Hypothalamus (tissue), 51 donors: ENCODE measurements at places on chromosomes 3 and 15.

GRCh38 chr3:188197388-188197847, 43.5 kb downstream of the LPP start:
- DNase-seq = no peak

DNA sequence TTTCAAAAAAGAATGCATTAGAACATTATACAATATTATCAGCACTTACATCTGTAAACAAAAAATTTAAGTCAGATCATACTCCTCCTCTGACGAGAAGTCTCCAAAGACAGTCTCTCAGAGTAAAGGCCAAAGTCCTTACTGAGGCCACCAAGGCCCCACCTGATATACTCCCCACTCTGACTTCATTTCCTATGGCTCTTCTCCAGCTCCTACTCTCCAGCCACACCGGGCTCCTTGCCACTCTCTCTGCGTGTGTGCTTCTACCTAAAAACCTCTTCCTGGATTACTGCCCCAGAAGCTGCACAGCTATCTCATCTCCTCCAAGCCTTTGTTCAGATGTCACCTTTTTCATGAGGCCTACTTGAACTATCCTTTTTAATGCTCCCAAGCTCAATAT, 5.0 kb downstream of the DCP1A start:
- no peak for DNase-seq

DNA sequence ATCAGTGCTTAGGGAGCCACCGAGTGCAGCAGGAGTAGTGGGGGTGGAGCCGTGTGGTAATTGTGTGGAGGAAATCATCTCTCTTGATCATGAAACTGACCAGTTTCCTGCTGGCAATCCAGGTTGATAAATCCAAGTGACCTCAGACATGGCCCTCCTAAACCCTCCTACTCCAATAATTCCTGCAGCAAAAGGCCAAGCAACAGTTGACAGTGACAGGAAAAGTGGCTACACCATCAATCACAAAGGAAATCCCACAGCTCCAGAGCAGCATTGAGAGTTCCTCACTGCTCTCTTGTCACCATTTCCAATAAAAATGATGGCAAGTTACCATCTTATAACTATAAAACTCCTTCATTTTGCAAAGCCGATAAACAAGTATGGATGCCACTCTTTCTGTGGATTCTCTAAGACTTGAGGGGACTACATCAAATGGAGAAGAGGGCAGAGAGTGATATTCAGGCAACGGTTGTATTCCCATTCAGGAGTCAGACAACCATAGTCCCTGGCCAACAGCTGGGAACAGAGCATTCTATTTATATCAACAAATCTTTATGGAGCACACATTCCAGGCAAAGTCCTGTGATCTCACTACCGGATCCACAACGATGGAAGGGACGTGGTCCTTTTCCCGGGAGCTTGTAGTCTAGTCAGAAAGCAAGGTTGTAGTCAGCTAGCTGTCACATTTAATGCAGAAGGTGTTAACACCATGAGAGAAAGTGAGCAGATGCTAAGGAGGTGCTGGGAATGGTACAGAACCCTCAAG, 312.5 kb upstream of the CTNNB1 start:
- DNase-seq = no peak

- DNase-seq = no peak
Measured at GRCh38 chr3:23146163-23146562, 57.0 kb upstream of the UBE2E2 start.

DNA sequence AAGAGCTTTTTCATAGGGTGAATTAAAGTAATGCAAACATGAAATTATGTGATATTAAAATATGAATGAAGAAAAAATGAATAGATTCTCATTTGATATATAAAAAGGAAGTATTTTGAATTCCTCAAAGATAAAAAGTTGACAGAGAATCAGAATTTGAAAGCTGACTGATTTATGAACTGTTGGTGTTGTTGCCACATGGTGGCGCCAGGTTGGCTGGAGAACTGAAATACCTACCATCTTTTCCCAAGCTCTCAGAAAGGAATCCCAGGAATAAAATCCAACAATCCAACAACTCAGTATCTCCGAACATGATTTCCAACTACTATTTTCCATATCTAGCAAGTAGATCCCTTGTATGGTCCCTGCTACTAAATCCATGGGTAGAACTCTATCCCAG, 3.1 kb downstream of the MYRIP start:
- no peak for DNase-seq

DNA sequence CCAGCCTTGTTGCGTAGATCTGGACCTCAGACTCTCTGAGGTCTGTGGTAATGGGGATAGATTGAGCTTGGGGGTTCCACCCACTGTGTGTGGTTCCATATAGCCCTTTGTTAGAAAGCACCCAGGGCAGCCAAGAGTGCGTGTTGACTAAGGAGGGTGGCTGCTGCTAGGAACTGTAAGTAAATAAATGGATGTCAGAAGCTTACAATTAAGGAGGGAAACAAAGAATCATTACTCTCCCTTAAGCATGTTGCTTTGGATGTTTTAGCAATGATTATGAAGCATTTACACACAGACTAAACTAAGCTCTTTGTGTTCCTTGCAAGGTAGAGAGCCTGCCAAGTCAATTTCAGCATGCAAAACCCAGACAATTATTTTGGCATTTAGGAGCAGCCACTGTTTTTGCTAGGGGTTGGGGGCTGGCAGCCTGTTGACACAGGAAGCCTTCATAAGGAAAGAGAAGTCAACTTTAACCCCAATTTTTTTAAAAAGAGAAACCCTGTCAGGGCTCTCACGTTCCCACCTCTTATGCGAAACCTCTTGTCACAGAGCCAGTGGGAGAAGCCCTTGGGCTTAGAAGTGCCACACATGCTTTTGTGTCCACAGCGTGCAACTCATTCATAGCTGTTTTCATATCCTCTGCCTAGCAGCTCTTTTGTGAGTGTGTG, 127.8 kb downstream of the CMSS1 start:
- DNase-seq = peak; percentile 4

GRCh38 chr15:64891561-64891960, 20.1 kb upstream of the ANKDD1A start:
- no peak for DNase-seq

DNA sequence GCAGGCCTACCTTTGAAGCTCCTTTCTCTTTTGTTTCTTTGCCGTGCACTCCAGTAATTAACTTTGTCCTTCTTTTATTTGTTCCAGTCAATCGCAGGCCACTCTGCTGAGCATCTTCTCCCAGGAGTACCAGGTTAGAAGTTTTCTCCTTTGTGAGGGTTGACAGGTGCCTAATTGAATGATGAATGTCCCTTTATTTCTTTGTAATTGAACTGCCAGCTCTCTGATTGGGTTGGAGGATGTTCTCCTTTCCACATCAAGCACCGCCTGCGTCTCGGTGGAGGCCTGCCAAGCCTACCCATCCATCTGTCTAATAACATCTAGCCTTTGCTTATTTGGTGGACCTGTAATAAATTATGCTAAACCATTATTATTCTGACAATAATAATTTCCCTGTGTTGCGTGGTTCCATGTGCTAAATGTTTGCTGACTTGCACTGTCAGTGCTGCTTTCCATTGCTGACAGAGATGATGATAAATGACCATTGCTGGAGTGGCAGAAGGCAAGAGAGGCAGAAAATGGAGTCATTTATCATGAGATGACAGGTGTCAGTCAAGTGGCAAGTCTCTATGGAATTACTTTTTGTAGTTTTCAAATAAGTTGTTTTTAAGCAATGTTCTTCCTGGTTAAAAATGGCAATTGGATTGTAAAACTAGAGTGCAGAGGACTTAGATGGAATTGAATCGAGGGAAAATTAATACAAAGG, 64.9 kb downstream of the CDIN1 start:
- DNase-seq = no peak

- DNase-seq = no peak
Measured at GRCh38 chr15:77869021-77869895, 208.3 kb downstream of the TBC1D2B start.

- no peak for DNase-seq
Measured at GRCh38 chr3:44555723-44556122, 730 bp downstream of the ZKSCAN7 start.

GRCh38 chr3:69876073-69876472, 123.5 kb upstream of the SAMMSON start:
- no peak for DNase-seq

DNA sequence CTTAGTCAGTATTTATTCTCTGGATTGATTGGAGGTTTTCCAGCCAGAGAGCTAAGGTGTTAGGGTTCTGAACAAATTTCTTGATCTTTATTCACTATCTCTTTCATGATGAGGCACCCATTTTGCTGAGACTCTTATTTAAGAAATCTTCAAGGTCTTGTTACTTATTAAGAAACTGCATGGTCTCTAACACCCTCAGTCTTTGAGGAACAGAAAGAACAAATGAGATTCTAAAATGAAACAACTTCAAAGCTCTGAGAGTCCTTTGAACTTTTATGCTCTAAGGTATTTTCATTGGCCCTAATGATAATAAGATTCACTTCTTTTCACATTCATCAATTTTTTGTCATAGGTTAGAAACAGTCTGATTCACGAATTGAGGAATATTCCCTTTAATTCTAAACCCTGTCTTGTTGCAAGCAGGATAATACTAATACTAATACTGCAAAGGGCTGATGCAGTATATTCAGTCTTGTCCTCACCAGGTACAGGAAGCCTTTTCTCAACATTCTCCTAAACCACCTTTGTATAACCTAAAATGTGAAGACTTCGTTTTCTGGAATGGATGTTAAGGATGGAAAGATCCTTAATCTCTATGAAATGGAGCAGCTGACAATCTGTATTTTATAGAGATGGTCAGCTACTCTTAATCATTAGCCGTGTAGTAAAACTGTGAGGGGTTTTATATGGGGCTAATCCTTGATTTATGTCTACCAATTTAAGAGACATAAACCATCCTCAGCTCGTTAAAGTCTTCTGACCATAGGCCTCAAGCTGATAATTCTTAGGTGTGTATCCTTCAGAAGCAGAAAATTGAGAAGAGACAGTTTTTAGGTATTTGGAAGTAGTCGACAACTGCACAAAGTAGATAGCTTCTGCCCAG, 198.3 kb downstream of the OTOL1 start:
- no peak for DNase-seq

- DNase-seq = no peak
Measured at GRCh38 chr3:192042116-192042515, 581.2 kb downstream of the PYDC2 start.

DNA sequence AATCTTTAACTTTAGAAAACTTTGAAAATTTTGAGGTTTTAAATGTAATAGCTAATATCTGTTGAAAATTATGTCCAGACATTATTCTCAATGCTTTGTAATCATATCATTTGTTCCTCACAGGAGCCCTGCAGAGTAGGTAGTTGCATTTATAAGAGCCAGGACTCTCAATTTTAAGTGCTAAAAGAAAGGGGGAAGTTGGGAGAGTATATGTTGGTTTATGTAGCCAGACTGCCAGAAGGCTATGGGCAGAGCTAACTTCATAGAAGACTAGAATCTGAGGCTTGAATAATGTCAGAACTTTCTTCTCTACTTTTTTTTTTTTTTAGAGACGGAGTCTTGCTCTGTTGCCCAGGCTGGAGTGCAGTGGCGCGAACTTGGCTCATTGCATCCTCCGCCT, 9.1 kb downstream of the VPS8 start:
- no peak for DNase-seq

DNA sequence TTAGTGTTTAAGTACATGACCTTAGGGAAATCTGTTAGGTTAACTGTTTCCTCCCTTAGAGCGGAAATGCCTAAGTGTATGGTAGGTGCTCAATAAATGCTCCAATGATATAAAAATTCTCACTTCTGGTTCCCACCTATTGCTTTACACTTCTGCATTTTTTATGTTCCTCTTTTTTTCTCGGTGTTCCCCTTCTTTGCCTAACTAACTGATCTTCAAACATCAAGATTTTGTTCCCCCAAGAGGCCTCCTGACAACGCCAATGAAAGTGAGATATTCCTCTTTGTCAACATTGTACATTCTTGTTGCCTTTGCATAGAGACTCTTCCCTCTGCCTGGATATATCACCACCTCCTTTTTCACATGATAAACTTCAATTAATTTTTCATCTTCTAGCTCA, 17.4 kb downstream of the SLC35A5 start:
- DNase-seq = no peak

DNA sequence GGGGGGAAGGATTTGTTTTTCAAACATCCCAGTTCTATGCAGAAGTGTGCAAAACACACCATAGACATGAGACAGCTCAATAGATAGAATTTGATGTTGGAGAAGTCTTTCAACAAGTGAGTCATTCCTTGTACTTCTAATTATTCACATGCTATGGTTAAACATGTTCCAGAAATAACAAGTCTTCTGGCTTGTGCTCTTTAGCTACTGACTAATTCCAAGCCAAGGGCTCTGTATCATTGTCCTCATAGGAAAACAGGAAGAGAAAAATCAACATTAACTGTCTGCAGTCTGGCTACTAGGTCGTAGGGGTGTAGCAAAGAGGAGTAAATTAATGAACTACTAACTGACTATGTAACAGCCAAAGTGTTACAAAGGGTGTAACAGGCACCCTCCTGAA, 25.8 kb downstream of the LDHAL6B start:
- no peak for DNase-seq

- DNase-seq = peak; percentile 15
Measured at GRCh38 chr15:84911879-84912660, 27.6 kb downstream of the SLC28A1 start.

GRCh38 chr3:128073807-128074206, 21.6 kb downstream of the SEC61A1 start:
- no peak for DNase-seq

DNA sequence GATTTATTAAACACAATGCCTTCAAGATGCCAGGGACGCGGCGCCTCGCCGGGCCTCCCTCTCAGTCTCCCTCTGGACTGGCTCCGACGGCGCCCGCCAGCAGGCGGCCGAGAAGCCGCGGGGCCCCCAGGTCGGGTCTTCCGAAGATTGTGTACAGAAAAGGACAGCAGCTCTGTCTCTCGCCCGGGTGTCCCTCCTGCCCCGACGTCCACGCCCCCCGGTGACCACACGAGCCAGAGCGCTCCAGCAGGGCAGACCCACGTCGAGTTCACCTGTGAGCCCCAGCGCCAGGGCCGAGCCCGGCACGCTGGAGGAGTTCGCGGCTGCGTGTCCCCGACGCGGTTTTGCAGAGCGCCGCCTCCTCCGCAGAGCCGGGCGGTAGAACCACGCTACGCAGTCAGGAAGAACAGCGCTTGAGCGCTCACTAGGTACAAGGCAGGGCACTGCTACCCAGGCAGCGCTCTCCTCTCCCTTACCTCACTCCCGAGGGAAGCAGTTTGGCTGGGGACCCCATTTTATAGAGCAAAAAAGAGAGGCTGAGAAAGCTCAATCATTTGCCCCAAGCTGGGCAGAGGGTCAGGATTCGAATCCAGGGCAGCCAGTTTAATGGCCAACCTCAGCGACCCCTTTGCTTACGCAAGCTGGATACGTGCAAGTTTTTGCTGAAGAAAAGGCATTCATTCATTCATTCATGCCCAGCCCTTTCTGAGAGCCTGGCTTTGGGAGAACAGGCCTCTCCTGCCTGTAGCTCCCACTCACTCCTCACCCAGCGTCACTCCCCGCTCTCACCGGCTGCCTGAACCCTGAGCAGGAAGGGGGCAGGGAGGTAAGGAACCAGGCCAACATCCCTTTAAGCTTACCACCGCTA, 3.0 kb upstream of the TLE3 start:
- DNase-seq = no peak
